Thyroid gland (tissue), 4 donors: ENCODE measurements at places on chromosomes 1 and 21. TPM values are rescaled to one million over a fixed set of nuclear protein-coding genes. Genes with fewer than 3 reads are reported as not detected.

DNA sequence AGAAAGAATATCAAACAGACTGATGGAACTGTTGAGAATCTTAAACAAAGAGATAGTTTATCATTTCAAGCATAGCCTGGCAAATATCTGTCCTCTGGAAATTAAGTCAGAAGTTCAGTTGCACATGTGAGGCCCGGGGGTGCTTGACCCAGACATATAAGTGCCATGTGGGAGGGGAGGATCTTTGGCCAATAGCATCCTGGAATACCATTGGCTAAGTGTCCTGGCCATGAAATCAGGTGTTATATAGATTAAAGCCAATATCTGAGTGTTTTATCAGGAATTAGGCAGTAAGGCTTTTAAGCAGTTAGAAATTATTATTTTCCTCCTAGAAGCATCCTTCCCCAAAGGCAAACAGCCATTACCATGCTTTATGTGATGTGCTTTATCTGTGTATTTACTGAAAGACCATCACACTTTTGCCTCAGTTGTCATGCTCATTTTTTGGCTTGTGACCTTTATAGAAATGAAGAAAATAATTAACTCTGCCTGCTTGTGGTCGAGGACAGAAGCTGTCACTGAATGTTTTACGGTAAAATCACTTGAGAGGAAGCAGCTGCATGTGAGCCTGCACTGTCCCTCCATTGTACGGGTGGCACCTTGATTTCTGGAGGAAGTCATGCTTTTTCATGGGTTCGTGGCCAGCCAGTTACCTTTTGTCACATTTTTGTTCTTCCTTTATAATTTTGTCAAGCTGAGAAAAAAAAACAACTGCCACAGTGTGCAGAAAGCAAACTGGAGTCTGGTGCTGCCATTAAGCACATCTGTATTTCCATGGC is 259.9 kb upstream of the FMN2 start:
- H3K36me3 ChIP-seq: no peaks in the 10 kb centered on the region
- H3K27ac ChIP-seq: no peak overlapping the region
- DNase-seq: no peak
- H3K27me3 ChIP-seq: no peaks in the 10 kb centered on the region
- H3K4me1 ChIP-seq: no peaks in the 10 kb centered on the region
- no peak overlapping the region for H3K4me3 ChIP-seq

DNA sequence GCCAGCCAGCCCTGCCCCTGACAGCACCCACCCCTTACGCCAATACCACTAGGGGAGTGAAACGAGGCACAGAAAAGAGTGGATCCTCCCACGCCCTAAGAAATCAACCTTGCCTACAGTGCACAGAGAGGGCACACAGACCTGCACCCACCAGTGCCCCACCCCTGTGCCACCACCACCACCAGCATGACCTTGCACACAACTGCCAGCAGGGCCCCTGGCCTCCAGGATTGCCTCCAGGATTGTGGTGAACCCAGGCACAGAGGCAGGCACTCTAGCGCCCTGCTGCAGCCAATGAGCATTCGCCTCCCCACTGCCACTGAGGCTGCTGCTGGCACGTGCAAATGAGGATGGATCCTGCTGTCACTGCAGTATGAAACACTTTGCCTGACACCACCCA is 23.5 kb upstream of the SGIP1 start:
- no peak overlapping the region for H3K4me3 ChIP-seq
- H3K36me3 ChIP-seq: no peaks in the 10 kb centered on the region
- no peaks in the 10 kb centered on the region for H3K4me1 ChIP-seq
- DNase-seq: no peak
- H3K27me3 ChIP-seq: no peaks in the 10 kb centered on the region
- H3K27ac ChIP-seq: no peak overlapping the region

DNA sequence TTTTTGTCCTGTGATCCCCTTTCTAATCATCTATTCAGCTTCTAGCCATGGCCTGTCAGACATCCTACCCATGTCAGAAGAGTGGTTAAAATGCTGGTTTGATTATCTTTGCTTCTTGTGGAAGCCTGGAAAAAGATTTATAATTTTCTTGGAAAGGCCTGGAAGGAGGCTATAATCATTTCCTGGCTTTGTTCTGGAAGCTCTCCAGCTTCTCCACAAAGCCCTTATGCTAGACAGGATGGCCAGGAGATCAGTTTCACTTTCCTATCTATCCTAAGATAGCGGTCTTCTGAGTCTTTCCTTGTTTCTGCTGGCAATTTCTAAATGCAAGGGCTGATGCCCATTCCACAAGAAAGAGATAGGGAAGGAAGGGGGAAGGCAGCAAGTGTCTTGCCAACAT is 90.9 kb upstream of the SLC44A3 start:
- peak overlapping the region; percentile 1 for H3K27ac ChIP-seq

The PADI2 gene
- 0.49 TPM for total RNA-seq
